ENCODE measurements at places on chromosomes 4 and X. TPM values are rescaled to one million over a fixed set of nuclear protein-coding genes. Genes with fewer than 3 reads are reported as not detected.

- DNase-seq: no peak
Observed at GRCh38 chr4:65546882-65547416, 123.3 kb downstream of the EPHA5 start.

- DNase-seq: no peak
Observed at GRCh38 chr4:181952478-181952877, 290.7 kb upstream of the TENM3 start.

DNA sequence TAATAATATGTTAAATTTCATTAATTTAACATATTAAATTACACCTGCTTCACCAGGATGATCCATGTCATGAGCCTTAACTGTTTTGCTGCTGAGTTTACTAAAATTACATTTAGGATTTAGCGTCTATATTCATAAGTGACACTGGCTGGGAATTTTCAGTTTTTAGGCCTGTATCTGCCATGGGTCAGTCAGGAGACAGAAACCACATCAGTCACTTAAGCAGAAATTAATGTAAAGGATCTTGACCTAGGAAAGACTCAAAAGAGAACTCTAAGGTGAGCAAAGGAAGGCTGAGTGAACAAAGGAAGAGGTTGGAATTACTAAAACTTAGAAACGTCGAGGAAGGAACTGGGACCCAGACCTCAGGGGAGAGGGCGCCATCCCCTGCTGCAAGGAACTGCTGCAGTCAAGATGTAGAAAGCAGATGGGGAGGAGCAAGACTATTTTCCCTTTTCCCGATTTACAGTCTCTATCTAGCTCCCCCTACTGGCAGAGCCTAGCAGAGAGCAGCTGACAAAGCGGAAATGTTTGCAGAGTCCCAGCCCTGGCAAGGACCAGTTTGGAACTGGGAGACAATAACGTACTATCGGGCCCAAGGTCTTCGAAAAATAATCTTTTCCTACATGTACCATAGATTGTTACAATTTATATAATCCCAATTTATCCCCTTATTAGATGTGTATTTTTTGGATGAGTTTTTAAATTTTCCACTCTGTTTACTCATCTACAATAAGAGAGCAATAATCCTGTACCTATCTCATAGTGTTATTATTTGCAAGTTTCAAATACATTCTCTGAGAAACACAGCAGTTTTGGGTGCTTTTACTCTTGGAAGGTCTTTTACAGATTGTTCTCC, 22.6 kb upstream of the RBBP7 start:
- no peak for DNase-seq

- DNase-seq: no peak
Observed at GRCh38 chrX:49226946-49227345, 6.2 kb downstream of the CACNA1F start.

DNA sequence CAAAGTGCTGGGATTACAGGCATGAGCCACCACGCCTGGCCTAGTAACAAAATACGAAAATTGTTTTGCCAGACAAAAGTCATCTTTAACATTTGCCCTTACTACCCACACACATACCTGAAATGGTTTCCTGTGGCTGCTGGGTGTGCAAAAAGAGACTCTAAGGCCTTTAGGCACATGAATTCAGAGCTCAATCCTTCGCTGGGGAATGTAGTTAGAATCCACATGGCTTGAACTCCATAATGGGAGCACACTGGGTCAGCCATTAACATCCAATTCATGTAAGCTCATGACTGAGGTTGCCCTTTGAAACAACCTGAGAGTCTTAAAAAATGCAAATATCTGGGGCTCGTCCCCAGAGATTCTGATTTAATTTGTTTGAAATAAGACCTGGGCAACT, 87.8 kb downstream of the HPGD start:
- DNase-seq: no peak

DNA sequence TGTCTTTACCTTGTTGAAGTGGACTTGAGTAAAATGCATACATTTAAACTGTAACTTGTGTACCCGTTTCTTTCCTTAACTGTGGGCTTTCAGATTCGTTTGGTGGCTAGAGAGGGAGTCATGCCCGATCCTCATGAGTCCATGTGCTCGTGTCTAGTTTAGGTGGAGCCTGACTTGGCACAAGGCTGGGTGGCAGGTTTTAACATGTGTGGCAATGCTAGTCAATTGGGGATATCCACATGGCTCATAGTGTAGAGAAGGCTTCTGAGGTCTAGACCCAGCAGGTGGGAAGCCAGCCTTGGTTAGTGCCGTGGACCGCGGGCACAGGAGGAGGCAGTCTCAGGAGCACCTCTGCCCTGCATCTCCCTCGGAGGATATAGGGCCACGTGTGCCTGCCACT, 48.5 kb upstream of the CLCN4 start:
- DNase-seq: no peak

DNA sequence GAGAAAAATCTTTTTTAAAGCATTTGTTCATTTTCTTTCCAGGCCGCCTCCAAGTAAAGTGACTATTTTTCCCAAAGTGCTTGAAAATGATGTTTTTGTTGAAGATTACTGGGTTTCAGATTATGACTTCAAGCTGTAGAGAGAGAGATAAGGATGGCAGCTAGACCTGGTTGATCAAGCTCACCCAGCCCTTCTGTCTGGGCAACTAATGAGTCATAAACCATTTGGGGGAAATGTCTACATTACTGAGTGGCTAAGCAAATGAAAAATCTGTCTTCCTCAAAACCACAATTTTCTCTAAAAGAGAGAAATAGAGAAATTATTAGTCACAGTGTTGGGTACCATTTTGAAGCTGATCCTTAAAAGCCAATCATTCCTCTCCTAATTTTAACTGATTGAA, 355.4 kb upstream of the CPEB2 start:
- DNase-seq: no peak

- no peak for DNase-seq
Observed at GRCh38 chr4:56691425-56691824, 10.3 kb upstream of the HOPX start.

GRCh38 chr4:148335133-148335532, 107.1 kb downstream of the NR3C2 start:
- no peak for DNase-seq

- no peak for DNase-seq
Observed at GRCh38 chr4:66568001-66568400, 897.7 kb upstream of the EPHA5 start.

DNA sequence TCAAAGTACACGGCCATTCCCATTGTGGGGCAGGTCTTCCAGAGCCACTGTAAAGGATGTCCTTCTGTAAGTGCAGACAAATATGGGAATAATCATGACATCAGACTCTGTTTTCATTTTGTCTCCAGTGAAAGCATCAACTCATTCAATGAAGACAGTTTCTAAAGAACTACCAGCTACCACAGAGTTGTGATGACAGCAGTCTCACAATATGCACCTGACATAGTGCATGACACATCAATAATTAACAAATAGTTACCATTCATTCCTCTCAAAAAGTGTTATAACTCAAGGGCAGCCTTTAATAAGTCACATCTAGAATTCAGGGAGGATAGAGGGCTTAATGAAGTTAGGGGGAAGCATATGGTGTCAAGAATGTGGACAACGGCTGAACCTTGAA, 20.2 kb downstream of the MTTP start:
- no peak for DNase-seq

- no peak for DNase-seq
Observed at GRCh38 chrX:68307769-68308168, 125.5 kb downstream of the OPHN1 start.

The HSFX1 gene
- 2.0 TPM for total RNA-seq

The CENPI gene
- 2.8 TPM for total RNA-seq

The IL1RAPL2 gene
- total RNA-seq: 0.52 TPM

The BMPR1B gene
- 22.0 TPM for total RNA-seq

The MSX1 gene
- total RNA-seq: 2.9 TPM

The SH3D19 gene
- total RNA-seq: 184 TPM

The MAGEC2 gene
- total RNA-seq: not detected

The CITED1 gene
- 0.45 TPM for total RNA-seq

The FDCSP gene
- not detected for total RNA-seq

Data from esophagus muscularis mucosa (tissue), 4 donors.